ENCODE measurements at places on chromosomes 12 and 14.

DNA sequence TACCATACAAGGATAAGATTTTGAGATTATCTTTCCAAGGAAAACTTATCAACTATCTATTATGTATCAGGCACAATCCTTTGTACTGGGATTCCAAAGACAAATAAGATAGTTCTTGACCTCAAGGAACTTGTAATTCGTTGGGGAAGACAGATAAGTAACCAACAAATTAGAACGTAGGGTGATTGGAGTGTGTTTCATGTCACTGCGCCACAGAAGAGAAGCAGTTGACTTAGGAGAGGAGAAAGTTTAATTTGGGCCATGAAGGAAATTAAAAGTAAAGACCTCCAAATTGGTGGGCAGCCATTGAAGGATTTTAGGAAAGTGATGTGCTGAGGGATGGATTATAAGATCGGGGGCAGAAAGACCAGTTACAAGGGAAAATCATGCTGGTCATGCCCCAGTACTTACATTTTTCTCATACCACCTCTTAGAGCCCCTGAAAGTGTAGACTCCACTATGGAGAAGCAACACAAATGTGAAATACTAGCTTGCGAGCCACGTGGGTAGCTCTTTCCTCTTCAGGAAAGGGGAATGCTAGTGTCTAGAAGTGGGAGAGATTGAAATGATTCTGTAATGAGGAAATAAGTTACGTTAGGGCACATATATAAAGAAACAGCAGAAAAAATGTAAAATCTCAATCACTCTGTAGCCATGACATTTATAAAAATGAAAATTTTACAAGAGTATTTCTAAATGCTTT lies 148.7 kb downstream of the ETV6 start:
- DNase-seq, result no peak

- no peak for DNase-seq
Measured at GRCh38 chr14:103164779-103165178, 41.5 kb downstream of the TNFAIP2 start.

- DNase-seq, result no peak
Measured at GRCh38 chr14:103742499-103743255, 27.1 kb downstream of the ZFYVE21 start.

DNA sequence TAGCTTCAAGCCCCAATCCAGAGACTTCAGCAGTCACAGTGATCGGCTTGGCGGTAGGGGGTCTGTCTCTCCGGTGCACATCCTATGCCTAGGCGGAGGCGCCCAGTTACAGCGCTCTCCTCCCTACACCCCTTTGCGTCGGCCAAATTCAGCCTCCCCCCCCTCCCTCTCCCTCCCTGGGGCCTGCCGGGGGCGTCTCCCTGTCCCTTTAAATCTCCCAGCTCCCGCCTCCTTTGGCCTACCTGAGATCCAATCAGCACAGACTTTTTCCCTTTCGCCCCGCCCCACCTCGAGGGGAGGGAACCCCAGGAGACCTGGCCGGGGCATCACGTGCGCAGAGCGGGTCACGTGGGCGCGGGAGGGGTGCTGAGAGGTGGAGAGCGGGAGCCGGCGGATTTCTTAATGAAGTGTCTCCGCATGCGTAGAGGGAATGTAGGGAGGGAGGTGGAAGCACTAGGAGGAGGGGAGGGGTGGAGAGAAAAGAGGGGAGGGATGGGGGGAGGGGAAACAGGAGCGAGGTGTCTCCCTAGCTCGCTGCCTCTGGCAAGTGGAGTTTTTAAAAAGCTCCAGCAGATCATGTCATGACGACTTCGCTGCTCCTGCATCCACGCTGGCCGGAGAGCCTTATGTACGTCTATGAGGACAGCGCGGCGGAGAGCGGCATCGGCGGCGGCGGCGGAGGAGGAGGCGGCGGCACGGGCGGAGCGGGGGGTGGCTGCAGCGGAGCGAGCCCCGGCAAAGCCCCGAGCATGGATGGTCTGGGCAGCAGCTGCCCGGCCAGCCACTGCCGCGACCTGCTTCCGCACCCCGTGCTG lies at the start of gene HOXC13:
HOXC13 (plus strand) TSS at position 506 of the 815 bp plus-strand sequence; CDS start at position 582, 76 bp downstream.
- no peak for DNase-seq

DNA sequence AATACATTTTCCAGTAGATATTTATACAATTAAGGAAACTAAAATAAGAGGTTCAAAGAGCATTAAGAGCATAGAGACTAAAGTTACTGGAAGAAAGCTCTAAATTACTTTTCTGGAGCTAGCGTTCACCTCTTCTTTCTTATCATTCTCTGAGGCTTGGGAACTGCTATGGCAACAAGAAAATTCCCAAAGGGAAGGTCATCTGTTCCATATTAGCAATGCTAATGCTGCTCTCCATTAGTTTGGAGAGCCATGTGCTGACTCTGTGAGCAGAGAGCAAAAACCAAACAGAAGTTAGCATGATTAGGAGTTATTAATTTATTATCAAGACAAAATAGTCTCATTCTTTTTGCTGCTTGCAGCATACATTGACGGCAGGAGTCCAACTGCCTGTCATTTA lies 143.1 kb upstream of the SLC16A7 start:
- DNase-seq, result no peak

DNA sequence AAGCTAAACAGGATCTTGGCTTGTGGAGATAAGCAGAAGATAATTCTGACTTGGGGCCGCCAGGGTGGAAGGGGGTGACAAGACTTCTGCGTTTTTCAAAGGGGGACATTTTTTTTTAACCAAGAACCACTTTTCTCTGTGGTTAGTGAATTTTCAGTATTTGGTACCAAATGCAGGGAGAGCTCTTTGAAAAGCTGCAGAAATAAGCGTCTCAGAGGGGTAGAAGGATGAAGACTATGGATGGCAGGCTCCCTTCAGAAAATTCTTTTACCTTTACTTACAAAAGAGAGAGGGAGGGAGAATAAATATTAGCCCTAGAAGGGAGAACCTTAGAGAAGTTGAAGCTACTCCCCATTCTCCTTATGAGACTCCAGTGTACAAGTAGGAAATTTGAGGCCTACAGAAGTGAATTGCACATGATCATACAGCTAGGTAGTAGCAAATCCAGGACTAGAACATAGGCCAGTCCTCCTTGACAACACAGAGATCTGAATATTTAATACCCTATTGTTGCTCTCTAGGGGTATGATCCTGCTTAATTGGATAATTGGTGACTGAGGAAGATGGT lies 840 bp downstream of the MRPL52 start:
- DNase-seq, result no peak

GRCh38 chr12:6833189-6833890 lies 5.1 kb downstream of the P3H3 start:
- DNase-seq, result no peak

DNA sequence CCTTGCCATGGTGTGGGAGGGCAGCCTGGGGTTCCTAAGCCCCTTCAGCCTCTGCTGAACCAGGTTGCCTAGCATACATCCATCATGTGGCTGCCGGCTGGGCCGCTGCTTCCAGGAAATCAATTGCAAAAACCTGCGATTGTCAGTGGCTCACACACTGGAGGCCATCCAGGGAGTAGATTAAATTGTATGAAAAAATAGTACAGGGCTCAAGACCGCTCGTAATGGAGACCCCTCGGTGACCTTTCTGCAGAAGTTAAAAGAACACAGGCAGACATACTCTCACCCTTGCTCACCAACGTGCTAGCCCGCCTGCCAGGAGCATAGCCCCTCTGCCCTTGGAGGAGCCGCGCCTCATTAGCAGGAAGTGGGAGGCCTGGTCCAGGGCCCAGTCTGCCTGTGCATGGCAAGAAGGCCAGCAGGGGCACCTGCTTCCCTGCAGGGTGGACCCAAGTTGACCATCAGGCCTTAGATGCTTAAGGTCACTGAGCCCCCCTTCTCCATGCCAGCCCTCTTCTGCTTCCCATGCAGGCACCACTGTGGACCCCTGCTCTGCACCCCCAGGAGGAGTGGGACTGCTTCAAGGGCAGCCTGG lies 31.4 kb upstream of the CIPC start:
- DNase-seq, result no peak

GRCh38 chr14:74571901-74572725 lies 39.9 kb downstream of the LTBP2 start:
- DNase-seq, result no peak

- DNase-seq, result no peak
Measured at GRCh38 chr14:99182548-99183250, 89.3 kb downstream of the BCL11B start.

DNA sequence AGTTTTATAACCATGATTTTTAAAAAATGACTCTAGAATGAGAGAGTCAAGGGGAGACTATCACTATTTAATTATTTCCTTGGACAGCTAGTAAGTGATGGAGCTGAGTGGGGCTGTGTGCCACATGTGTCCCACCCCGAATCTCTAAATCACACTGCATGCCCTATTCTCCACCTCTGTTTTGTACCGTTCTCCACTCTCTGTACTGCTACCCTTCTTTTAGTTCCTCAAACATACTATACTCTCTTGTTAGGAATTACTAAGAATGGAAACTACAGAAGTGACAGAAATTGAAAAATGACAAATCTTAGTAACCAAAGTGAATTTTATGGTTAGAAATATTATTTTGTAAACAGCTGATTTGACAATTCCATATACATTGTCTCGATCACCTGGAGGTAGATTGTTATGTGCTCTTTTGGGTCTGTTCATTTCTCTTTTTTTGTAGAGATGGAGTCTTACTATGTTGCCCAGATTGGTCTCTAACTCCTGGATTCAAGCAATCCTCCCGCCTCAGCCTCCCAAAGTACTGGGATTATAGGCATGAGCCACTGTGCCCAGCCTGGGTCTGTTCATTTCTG lies 35.9 kb downstream of the SLC11A2 start:
- no peak for DNase-seq

GRCh38 chr14:74492776-74493342 lies at the start of gene NPC2:
Gene NPC2, minus strand, starts transcription at chr14:74493305. Its CDS starts 31 bp downstream, at chr14:74493274.
- DNase-seq, result no peak

DNA sequence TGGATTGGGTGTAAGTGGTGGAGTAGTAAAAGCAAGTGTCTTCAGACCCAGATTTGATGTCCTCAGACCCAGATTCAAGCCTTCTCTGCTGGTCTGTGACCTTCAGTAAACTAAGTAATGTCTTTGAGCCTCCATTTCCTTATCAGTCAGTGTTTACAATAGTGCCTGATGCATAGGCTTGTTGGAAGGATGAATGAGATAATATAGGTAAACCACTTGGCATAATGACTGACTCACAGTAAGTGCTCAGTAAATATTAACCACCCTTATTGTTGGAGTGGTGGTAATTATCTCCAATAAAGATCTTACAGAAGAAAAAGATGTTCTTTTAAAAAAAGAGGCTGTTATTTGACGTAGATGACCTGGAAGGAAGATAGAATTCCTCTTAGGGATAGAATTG lies 86.2 kb downstream of the IGF1 start:
- DNase-seq, result no peak

GRCh38 chr12:78933014-78933413 lies 68.4 kb downstream of the SYT1 start:
- DNase-seq, result no peak

GRCh38 chr12:119011231-119011630 lies 29.9 kb downstream of the SRRM4 start:
- no peak for DNase-seq

DNA sequence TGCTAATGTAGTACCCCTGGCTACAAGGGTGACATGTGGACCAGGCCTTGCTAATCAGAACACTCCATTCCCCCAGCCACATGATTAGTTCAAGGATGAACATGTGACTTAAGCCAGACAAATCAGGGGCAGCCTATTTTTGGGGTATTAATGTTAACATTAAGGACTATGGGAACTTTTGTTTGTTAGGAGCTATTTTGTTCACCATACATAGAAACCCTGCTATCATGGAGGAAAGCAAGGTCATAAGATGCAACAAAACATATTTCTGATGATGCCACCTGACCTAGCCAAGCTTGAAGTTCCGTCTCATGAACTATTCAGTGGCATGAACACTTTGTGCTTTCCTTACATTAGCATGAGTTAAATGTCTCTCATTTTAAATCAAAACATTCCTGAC lies 90.8 kb upstream of the PELI2 start:
- DNase-seq, result no peak

DNA sequence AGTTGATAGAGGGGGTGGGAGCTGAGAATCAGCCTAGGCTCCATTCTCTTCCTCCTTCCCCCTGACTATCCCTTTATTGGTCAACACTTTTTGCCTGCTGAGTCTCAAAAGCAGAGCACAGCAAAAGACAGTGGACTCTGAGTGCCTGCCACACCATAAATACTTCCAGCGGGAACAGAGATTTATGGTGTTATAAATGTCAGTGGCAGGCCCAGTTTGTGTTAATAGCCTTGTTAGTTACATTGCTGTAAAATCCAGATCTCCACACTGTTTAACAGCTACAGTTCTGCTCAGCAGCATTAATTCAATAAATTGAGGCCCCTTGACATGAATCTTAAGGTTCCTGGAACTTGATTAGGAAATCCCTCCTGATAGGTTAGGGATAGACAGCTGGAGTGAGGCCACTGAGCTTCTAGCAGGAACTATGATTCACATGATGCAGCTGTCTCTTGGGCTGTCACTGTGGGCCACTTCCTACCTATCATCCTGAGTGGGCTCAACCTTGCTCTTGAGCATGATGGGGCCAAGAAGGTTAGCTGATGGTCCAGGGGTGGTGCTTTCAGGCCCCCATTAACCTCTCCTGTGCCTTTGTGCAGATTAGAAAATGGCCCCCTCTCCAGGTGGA lies 295.2 kb upstream of the SRRM4 start:
- no peak for DNase-seq

DNA sequence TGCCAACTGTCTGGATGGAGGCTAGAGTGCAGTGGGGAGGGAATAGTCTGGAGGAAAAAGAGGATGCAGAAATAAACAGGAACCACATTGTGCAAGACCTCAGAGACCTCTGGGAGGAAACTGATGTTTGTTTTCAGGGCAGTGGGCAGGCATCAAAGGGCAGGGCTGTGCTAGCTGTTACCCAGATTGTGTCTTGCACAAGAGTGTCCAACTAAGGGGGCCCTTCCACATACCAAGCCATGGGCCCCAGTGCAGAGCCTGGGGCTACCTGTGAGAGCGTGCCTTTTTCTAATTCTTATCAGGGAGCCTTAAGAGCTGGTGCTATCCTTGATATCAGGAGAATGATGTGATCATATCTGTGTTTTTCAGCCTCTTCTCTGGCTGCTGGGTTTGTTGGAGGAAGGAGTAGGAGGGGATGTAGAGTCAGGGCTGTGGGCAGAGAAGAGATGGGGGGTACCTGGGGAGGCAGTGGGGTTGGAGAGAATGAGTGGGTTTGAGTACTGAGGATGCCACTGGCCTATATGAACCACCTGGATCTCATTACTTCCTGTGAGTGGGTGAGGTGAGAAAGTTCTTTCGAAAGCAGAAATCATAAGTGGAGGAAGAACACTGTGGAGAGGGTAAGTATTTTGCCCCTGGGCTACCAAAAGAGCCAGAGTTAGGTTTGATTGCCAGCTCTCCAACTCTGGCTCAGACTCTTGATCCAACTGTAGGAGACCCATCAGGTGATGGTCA lies 259.2 kb upstream of the CRY1 start:
- no peak for DNase-seq

DNA sequence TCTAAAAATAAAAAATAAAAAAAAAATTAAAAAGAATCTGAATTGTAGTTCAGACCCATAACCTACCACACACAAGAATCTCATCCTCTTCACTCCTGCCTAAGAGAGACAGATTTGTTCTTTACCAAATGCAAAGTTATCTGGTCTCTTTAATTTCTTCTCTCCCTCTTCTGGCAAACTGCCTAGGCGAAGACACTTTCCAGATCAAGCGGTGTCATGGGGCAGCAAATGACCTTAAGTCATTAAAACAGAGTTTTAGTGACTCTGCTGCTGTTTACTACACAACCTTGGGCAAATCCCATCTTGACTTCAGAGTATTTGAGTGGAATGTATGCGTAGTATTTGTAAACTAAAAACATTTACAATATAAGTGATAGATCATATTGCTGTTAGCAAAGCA lies 60.9 kb upstream of the NID2 start:
- no peak for DNase-seq
